ENCODE measurements at places on chromosomes 2 and 18. TPM values are rescaled to one million over a fixed set of nuclear protein-coding genes. Genes with fewer than 3 reads are reported as not detected.

Gene CCBE1
- 60.9 TPM for total RNA-seq

Gene IFT172
- 28.5 TPM for total RNA-seq

Gene ANKRD30BL
- not detected for total RNA-seq

Gene WDR43
- total RNA-seq = 80.9 TPM

Gene FEV
- total RNA-seq = not detected

Gene ZNF385B
- not detected for total RNA-seq

Gene RNF152
- total RNA-seq = 24.4 TPM

Gene C2orf78
- total RNA-seq = not detected

Gene SPDYA
- total RNA-seq = 0.77 TPM

Gene ANKRD36
- total RNA-seq = 25.2 TPM
